ENCODE measurements at places on chromosomes 1 and 21.

DNA sequence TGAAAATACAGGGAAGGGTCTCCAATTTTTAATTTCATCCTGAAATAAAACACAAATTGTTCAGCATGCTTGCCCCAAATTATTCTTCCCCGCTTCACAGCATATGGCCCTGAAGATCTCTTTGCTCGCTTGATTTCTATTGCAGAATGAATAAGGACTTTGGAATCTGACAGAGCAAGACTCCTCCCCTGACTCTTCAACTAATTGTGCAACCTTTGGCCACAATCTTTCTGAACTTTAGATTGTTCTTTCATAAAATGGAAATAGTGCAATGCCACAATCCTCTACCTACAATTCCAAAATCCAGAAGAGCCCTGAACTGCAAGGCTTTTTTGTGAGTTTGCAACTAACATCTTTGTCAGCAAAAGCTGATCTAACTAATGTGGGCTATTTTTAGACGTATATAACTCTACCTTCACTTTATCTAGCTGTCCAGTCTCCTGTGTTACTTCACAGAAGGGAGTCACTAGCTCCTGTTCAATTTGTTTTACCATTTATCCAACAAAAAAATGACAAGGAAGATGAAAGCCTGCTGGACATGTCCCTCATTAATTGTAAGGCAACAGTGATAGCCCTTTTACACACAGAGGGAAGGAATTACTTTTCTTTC, 13.4 kb downstream of the RNASEL start:
- peak; percentile 49 for DNase-seq

DNA sequence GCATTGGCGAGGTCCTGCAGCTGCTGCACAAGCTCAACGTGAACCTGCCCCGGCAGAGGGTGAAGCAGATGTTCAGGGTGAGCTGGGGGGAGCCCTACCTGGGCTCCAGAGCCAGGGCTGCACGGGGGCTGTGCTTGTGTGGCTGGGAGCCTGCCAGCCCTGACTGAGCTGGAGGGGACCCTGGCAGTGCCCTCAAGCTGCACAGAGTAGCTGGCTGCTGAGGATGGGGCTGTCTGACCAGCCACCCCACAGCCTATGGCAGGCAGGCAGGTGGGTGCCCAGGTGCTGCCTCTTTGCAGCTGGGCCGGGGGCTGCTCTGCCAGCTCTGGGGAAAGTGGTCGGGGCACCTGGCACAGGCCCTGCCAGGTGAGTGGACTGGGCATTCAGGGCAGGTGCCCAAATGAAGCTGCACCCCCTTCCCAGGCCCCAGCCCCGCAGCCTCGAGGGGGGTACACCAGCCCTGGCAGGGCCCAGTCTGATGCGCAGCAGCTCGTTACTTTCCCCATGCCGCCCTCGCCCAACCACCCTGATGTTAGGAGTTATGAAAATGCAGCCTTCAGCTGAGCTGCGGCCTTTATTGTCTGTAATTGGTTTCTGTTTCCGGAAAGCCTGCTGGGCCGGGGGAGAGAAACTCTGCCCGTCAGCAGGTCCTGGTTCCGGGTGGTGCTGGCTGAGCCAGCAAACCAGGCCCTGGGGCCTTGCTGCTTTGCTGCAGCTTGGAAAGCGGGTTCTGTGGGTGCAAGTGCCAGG, 4.3 kb downstream of the PLCH2 start:
- no peak for DNase-seq

- no peak for DNase-seq
These were observed 62.6 kb upstream of the FAM20B start for GRCh38 chr1:178962853-178963711.

- peak; percentile 36 for DNase-seq
These were observed 486 bp downstream of the HSPA13 start for GRCh38 chr21:14382486-14382834.

GRCh38 chr1:156903328-156904091, 10.0 kb downstream of the PEAR1 start:
- DNase-seq: no peak

DNA sequence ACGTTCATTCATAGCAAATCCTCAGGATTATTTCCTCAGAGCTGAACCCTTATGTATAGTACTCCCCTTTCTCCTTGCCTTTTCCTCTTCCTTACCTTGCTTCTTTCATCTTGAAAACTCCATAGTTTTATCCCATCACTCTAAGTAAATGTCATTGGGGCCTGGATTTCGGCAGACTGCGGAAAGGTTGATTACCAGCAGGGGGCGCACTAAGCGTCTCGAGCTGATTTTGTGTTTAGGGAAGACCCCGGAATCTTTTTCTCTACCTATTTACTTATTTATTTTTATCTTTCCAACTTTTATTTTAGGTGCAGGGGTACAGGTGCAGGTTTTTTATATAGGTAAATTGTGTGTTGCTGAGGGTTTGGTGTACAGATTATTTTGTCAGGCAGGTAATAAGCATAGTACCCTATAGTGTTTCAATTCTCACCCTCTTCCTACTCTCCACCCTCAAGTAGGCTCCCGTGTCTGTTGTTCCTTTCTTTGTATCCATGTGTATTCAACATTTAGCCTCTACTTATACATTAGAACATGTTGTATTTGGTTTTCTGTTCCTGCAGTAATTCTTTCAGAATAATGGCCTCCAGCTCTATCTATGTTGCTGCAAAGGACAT, 11.4 kb upstream of the MTARC1 start:
- no peak for DNase-seq

DNA sequence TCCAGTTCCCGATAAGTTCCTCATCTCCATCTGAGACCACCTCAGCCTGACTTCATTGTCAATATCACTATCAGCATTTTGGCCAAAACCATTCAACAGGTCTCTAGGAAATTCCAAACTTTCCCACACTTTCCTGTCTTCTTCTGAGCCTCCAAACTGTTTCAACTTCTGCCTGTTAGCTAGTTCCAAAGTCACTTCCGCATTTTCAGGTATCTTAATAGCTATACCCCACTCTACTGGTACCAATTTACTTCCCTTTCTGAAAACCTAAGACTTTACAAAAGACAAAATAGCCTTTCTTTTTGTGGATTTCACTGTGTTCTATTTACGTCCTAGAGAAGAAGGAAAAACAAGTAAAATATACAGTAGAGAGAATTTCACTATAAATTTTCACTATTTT, 147.0 kb upstream of the FMN2 start:
- no peak for DNase-seq

DNA sequence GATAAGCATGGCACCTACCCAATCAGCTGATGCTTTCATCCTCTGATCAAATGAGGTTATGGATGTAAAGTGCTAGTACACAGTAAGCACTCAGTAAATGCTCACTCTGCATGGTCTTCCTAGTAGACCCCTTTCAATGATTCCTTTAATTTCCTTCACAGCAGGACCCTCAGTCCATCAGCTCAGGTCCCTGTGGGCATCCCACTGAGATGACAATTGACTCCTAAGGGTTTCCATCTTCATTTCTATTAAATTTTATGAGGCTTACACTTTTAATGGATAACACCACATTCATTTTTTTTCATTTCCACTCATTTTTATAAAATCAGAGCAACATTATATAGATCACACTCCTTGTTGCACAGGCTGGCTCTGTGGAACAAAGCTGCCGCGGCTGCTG, 12.8 kb downstream of the RHOU start:
- DNase-seq: no peak

- DNase-seq: no peak
These were observed 335.9 kb upstream of the DPYD start for GRCh38 chr1:98256700-98257099.

DNA sequence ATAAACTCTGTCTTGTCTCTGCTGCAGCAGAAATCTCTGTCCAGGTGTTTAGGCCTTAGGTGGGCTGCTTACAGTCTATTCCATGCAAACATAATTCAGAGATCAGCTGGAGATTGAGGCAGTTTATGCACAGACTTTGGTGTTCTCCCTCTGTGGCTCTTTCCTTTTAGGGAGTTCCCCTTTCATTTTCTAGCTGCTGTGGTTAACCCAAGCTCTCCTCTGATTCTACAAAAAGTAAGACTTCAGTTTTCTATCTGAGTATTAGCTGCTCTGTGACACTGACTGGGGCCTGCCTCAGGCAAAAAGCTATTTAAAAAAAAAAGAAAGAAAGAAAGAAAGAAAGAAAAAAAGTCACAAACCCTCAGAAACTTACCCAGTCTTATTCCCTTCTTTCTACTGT, 211.1 kb downstream of the CAMTA1 start:
- no peak for DNase-seq

GRCh38 chr1:72568113-72568512, 285.8 kb upstream of the NEGR1 start:
- DNase-seq: no peak

DNA sequence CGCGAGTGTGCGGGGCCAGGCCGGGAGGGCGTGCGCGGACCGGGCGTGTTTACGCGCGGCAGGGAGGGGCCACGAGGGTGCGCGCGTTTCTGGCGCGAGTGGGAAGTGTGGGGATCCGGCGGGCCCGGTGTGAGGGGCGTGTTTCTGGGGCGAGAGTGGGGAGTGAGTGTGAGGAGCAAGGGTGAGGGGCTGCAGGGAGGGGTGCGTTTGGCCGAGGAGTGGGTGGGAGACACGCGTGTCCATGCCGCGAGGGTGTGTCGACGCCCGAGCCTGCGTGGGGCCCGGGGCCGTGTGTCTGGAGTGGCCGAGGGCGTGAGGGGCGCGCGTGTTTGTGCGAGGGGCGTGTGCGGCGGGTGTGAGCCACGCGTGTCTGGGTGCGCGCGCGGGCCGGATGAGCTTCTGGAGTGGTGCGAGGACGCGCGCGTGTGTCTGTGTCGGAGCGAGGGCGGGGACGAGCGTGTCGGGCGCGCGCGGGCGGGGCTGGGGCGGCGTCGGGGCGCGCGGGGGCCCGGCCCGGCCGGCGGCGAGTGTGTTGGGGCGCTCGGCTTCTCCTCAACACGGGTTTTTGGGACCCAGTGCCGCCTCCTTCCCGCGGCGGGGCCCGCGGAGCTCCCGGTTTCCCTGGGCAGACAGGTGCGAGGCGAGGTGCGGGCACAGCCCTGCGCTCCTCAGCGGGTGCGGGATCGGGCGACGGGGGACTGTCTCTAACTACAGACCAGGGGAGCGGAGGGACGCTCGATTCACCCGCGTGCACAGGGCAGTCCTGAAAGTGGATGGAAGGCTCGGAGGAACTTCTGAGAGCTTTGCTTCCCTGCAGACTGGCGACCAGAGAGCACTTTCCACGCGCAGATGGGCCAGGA, 65.8 kb upstream of the VAMP3 start:
- no peak for DNase-seq

DNA sequence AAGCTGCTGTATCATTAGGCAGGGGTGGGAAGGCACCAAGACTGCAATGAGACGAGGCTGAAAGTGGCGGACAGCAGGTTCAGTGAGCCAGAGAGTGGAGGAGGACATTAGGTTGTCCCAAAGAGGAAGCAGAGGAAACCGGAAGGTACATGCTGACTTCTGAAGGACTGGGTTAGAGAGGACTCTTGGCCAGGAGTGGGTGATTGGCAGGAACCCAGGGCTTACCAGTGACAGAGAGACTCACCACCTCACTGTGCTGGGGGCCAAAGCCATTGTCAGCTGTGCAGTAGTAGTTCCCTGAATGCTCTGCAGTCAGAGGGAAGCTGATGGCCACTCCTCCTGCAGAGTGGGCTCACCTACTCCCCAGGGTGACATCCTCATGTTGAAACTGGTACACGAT, 41.9 kb upstream of the FCRL4 start:
- no peak for DNase-seq

GRCh38 chr1:37073854-37074379, 39.6 kb upstream of the GRIK3 start:
- no peak for DNase-seq

- no peak for DNase-seq
These were observed 442.1 kb downstream of the PTBP2 start for GRCh38 chr1:97163591-97164275.

DNA sequence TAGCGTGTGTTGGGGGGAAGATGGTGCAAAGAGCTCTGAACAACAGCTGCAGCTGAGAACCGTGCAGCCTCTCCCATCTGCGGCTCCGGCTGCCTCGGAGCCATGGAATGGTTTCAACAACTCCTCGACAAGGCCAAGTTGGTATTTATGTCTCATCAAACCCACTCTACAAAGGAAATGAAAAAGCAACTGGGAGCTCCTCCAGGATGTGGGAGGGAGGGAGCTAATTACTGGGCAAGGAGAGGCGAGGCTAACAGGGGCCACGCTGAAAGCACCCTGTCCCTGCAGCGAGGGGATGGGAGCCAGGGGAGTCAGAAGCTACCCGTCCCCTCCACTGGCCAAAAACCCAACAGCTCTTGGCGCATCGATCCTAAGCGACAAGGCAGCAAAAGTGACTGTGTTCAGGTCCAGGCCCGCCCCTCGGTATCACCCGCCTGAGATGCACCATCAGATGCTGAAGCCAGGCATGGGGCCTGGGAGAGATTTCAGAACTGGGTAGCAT, 63.1 kb downstream of the ACOT7 start:
- no peak for DNase-seq

DNA sequence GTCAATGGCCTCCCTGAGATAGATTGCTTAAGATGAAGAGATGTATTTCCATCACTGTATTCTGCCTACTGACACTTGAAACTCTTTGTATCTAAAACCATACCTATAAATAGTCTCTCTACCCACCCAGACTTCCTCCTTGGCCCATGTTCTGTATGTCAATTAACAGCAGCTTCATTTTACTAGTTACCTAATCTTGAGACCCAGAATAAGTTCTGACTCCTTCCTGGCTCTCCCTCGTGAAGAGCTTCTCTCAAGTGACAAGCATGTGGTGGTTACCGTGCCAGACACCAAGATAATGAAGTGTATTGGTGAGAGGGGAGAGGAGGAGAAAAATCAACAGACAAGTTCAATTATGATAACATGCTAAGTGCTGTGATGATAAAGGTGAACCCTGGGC, 128.8 kb upstream of the RAVER2 start:
- no peak for DNase-seq

DNA sequence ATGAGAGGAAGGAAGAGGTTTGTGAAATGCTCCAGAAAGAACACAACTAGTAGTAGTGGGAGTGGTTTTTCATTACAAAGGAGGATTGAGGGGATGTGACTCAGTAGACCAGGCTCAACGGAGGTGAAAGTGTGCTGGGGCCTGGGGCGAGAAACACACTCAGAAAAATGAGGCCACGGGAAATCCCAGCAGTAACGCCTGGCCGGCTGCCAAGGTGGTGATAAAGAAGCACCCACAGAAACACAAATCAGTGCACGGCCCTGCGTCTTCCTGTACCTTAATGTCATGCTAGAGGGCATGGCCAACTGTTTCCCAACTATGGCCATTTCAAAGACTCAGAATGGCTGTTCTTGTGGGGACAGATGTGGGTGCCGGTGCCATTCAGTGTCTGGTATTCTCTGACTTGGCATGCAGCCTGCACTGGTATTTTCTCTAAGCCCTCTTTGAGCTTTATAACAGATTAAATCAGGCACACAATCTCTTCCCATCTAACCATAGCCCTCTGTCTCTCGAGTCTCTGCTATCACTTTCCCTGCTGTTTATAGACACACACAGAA, 38.2 kb downstream of the URB2 start:
- DNase-seq: no peak

Data from fibroblast of the conjunctiva (primary cell).